ENCODE measurements at places on chromosomes 11 and 22. TPM values are rescaled to one million over a fixed set of nuclear protein-coding genes. Genes with fewer than 3 reads are reported as not detected.

Gene DNAJB7
- not detected for total RNA-seq

Gene GRAMD1B
- 1.4 TPM for total RNA-seq

Gene IGLL5
- 2.3 TPM for total RNA-seq

DNA sequence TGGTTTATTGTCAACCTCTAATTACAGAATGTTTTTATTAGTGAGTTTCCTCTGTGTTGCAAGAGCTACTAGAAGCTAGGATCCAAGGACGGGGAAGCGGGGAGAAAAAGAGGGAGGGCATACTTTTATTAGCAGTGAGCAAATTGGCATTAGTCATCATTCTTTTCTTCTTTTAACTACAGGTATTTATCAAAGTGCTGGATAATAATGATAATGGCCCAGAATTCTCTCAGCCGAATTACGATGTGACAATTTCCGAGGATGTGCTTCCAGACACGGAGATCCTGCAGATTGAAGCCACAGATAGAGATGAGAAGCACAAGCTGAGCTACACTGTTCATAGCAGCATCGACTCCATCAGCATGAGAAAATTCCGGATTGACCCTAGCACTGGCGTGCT lies 179.7 kb upstream of the MTNR1B start:
- DNase-seq, result no peak

GRCh38 chr11:86179646-86180064 lies 64.9 kb upstream of the EED start:
- no peak for DNase-seq

DNA sequence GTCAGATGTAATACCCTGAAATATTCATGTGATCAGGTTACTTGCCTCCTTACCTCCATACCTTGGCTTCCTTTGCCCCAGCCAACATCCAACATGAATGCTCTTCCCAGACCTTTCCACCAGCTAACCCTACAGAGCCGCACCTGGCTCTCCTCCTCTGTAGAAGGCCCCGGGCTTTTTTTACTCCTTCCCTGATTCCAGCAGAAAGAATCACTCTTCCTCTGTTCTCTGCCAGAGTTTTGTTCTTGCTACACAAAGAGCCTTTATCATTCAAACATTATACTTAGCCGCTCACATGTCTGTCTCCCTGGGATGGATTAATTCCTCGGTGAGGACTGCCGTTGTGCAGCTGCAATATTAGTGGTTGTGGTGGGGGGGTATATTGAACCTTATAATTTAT lies 116.8 kb upstream of the GRAMD1B start:
- no peak for DNase-seq

DNA sequence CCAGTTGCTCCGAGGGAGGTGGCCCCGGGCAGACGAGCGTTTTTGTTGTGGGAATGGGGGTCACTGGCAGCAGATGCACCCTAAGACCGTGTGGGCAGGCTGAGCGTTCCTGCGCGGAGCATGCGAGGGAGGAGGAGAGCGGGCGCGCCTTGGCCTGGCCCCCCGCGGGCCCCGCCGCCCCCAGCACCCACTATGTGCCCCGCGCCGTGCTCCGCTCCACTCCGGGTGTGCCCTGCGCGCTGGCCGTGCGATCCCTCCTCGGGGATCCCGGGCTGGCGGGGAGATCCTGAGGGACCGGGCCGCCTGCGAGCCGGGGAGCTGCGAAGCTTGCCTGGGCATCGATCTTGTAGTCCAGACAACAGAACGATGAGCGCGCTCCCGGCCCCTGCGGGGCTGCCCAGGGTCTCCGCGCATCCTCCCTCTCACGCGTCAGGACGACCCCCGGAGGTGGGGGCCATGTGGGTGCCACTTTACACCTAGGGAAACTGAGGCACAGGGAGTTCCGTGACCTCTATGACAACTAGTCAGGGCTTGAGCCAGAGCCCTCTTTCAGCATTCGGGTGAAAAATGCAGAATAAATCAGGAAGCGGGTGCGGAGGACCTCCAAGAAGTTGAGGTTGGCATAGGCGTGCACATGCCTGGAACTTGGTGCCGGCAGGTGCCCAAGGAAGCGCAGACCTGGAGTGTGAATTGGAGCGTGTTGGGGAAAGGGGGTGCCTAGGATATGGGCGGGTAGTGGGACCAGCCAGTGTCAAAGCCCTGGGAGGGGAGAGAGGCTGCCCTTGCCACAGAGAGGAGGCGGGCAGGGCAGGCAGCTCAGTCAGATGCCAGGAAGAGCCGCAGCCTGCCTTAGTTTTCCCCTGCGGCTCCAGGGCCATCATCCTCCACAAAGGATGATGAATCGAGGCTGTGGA lies 1.3 kb upstream of the KMT5B start:
- DNase-seq, result peak; percentile 65

GRCh38 chr11:120137187-120137610 lies 714 bp downstream of the TRIM29 start:
- DNase-seq, result no peak

DNA sequence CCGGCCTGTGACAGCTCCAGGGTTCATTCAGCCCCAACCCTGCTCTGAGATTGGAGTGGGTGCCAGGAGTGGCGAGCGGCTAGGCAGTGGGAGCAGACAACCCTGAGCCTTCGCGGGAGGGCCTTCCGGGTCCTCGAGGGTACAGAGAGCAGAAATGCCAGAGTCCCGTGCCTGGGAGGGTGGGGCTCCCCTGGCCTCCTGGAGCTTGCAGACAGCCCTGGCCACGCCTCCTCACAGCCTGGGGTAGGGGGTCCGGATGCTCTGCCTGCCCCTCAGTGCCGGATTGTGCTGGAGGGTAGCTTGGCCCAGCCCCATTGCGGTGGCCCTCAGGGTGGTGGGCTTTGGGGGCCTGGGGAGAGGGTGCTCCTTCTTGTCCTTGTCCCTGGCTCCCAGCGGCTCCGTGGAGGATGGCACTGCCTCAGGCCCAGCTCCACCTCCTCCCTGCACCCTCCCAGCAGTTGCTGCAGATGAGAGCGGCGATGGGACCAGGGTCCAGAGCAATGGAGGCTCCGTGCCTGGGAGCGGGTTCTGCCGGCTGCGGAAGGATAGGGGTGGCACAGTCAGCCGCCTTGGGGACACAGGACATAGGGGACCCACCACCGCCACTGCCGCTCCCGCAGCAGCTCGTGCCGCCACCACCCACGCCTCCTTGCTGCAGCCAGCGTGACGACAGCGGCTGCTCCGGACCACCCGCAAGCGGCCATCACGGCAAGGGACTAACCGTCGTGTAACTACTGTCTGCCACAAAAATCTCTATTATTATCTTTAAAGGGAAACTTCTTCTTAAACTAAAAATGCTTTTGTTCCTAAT lies 34.9 kb upstream of the OR10G7 start:
- no peak for DNase-seq

- DNase-seq, result no peak
Measured at GRCh38 chr22:34333285-34333684, 413.0 kb upstream of the LARGE1 start.

GRCh38 chr11:85699957-85700741 lies 14.2 kb upstream of the CCDC89 start:
- no peak for DNase-seq

DNA sequence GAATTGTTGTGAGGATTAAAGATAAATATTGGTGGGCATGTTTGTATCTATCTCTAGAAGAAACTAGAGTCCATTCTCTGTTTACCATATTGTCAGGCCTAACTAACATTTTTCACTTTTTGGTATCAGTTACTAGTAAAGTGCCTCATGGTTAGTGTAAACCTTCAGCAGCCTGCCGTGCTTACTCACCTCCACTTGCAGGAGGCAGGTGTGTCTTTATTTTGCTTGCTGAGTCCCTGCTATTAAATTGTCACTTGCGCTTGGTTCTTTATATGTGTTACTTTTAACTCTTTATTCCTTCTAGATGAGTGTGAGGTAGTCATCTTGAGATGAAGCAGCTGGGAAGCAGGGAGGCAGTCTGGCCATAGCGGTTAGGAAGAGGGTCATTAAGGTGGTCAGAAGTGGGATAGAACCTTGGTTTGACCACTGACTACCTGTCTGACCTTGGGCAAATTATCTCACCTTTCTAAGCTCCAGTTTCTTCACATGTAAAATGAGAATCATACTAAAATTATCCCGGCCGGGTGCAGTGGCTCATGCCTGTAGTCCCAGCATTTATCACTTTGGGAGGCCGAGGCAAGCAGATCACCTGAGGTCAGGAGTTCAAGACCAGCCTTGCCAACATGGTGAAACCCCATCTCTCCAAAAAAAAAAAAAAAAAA lies 21.2 kb downstream of the PPP6R3 start:
- DNase-seq, result no peak

- no peak for DNase-seq
Measured at GRCh38 chr11:46554213-46555147, 39.3 kb downstream of the AMBRA1 start.

DNA sequence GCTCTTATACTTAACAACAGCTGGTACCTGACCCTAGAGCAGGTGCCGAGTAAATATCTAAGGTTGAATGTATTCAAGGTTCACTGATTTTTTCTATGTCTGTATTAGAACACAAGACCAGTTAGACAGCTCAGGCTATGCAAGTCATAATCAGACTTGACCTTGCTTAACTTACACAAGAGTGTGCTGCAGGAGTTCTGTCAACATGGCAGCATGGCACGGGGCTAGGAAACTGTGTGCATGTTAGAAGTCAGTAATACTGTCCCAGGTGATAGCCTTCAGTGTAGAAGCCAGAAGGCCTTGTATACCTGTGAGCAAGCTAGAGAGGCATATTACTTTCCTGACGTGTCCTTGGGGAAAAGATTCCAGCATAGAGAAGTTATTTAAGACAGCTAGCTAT lies 253.1 kb downstream of the FAT3 start:
- no peak for DNase-seq

GRCh38 chr11:67528376-67528775 lies 5.1 kb upstream of the CABP2 start:
- no peak for DNase-seq

GRCh38 chr22:36171941-36172340 lies 11.4 kb upstream of the APOL3 start:
- no peak for DNase-seq

GRCh38 chr22:23542933-23543332 lies 37.2 kb downstream of the IGLL1 start:
- no peak for DNase-seq

GRCh38 chr11:61524963-61525587 lies 16.5 kb downstream of the LRRC10B start:
- no peak for DNase-seq

- no peak for DNase-seq
Measured at GRCh38 chr22:47166446-47167016, 404.1 kb downstream of the TBC1D22A start.

- no peak for DNase-seq
Measured at GRCh38 chr22:22462813-22463567, 45.6 kb downstream of the ZNF280B start.

DNA sequence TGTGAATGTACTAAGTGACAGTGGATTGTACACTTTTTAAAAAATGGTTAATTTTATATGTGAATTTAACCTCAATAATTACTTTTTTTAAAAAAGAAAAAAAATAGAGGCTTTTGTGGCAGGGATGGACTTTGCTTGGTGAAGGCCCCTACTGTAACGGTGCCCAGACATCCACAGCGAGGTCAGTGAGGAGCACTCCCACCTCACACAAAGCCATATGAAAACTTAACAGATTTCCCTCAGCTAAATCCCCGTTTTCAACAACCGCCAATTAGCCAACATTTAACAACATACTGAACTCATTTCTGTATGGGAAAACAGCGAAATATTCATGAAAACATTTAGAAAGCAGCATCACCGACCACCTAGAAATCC lies 642 bp upstream of the C11orf58 start:
- no peak for DNase-seq

DNA sequence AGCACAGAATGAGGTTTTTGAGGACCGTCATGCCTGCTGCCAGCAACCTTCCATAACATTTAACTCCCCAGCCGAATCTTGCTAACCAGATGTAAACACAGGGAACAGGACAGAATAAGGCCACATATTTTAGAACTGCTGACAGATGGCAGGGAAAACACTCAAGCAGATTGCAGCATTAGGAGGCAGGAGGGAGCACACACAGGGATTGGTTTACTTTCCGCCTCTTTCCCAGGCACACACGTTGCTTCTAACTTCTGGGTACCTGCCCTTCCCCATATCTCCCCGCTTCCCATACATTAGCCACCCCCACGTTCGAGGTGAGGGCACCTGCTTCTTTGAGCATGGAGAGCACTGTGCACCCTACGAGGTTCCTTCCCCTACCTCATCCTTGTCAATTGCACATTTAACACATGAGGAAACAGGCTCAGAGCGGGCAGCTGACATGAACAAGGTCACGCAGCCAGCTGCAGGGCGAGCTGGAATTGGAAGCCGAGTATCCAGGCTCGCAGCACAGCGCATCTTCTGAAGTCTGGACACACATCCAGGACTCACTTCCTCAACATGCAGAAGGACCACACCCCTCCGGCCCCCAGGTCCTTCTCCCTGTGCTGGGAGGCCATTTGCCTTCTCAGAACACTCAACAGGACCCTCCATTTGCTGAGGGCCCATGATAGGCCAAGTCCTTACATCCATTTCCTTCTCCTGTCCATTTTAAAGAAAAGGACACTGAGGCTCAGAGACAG lies 18.7 kb downstream of the ASPHD2 start:
- peak; percentile 59 for DNase-seq

DNA sequence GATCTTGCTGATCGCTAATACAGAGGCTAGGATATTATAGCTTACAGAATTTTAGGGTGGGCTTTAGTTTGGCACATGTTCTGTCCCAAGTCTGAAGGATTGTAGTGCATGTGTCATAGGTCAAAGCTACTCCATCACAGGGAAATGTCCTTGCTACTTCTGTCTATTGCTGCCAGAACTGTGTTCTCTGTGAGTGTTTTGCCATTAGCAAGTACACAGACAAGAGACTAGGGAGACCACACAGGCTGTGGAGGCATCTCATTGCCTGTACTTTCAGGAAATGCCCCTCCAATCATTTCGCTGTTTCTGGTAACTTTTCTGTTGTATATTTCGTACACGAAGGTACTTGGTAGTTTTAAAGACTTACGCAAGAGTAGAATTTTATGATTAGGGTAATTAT lies 25.5 kb upstream of the RAG2 start:
- DNase-seq, result no peak

- no peak for DNase-seq
Measured at GRCh38 chr11:44351006-44351660, 41.2 kb upstream of the ALX4 start.

DNA sequence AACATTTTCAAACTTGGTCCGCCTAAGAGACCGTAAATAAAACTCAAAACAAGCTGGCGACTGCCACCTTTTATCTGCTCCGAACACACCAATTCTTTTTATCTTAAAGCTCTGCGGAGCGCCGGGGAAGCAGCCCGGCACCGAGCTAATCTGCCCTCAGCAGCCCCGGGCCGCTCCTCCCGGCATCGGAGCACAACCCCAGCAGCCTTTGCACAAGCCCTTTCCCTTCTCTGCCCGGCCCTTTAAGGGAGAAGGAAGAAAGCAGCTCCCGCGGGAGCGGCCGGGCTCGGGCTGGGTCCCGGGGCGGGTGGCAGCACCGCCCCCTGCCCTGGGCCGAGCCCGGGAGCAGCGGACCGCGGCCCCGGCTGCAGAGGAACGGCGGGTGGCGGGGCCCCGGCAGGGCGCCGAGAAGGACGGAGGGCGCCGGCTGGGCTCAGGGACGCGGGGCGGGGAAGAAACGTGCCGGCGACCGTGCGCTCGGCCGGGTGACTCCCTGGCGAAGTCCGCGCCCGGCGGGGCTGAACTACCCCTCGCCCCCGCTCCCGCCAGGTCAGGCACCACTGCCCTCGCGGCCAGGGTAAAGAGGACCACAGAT lies 133.6 kb upstream of the C11orf58 start:
- DNase-seq, result no peak

GRCh38 chr22:17369439-17370025 lies at the start of gene CECR2:
Gene CECR2, plus strand, starts transcription at chr22:17369460. Its CDS starts 324 bp downstream, at chr22:17369784.
- DNase-seq, result no peak

All from ascending aorta (tissue), 2 donors.